ENCODE measurements at places on chromosomes 6 and 20.

GRCh38 chr6:7195339-7196018 is 87.7 kb downstream of the RREB1 start:
- DNase-seq: no peak

DNA sequence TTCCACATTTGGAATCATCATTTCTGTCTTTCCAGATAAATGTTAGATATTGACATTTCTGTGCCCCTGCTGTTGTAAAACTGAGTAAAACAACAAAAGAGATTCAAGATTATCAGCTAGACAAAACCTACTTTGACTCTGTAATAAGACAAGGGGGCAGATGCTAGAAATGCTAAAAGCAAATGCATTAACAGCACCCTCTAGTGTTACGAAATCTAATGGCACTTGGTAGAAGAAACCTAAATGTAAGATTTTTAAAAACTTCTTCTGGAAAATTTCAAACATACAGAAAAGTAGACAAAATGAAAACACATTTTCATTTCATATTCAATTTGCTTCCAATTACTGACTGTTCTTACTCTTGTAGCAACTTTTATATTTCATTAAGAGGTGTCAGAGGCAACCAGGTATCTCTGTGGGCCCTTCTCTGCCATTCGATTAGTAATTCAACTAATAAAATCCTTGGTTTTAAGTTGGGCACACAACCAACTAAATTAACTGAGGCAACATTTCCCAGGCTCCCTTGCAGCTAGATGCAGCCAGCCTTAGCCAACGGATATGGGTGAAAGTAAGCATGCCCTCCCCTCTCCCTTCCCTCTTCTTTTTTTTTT is 45.0 kb downstream of the SLC23A2 start:
- DNase-seq: no peak

DNA sequence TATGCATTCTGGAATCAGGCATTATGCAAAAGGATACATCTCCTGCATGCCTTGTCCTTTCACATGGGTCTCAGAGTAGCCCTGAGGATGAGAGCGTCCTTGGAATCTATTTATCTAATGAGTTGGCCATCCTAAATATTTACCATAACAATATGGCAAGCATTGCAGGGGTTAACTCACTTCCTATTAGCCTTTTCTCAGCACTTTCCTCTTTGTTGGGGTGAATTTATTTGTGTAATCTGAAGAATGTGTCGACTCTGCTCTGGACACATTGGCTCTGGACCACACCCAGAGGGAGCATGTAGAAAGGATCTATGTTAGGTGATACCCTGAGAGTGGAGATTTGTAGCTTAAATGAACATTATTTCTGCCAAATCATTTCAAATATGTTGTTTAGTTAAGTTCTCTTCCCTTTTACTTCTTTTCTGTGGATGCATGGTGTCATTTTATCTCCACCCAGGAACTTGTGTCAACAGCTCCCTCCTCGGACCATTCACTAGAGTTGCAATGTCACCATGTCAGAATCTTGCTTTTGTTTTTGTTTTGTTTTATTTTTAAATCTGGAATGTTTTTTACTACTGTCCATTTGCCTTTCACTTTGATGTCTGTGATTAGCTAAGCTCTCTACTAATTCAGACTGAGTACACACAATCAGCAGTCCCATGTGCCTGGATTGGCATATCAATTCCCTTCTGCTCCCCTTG is 757.0 kb upstream of the MMS22L start:
- no peak for DNase-seq

- no peak for DNase-seq
Measured at GRCh38 chr6:22017766-22018165, 279.1 kb downstream of the PRL start.

DNA sequence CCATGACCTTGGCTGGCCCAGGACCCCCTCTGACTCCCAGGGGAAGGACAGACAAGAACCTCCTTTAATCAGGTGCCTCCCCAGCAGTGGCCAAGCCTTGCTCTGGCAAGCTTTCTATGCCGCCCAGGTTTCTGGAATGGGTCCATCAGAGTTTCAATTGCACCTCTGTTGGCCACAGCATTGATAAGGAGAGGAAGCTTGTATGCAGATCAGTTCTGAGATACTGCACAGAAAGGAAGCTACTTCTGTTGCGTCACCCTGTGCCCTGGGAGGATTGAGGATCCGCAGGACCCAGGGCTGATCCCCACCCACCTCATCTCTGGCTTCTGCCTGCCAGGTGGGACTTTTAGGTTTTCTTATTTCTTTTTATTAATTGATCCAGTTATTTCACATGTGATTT is 167.2 kb downstream of the TFAP2C start:
- no peak for DNase-seq

- no peak for DNase-seq
Measured at GRCh38 chr6:129748212-129748900, 38.4 kb upstream of the ARHGAP18 start.

GRCh38 chr20:10909803-10910202 is 236.0 kb upstream of the JAG1 start:
- DNase-seq: no peak

GRCh38 chr6:157861814-157862213 is 38.8 kb downstream of the SNX9 start:
- no peak for DNase-seq

DNA sequence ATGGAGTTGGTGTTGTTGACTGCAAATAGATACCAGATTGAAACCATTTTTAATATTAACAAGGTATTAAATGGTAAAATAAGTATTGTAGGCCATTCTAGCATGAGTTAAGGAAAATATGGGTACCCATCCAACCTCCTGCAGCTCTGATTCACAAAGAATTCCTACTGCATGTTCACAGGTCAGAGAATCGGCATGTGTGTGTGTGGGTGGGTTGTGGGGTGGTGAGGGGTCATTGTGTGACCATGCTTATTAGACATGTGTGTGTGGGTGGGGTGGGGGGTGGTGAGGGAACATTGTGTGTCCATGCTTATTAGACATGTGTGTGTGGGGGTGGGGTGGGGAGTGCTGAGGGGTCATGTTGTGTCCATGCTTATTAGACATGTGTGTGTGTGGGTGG is 3.2 kb downstream of the IYD start:
- no peak for DNase-seq

- no peak for DNase-seq
Measured at GRCh38 chr6:34982424-34982852, 93.4 kb downstream of the ANKS1A start.

- DNase-seq: no peak
Measured at GRCh38 chr6:118918329-118918725, 16.6 kb downstream of the MCM9 start.

DNA sequence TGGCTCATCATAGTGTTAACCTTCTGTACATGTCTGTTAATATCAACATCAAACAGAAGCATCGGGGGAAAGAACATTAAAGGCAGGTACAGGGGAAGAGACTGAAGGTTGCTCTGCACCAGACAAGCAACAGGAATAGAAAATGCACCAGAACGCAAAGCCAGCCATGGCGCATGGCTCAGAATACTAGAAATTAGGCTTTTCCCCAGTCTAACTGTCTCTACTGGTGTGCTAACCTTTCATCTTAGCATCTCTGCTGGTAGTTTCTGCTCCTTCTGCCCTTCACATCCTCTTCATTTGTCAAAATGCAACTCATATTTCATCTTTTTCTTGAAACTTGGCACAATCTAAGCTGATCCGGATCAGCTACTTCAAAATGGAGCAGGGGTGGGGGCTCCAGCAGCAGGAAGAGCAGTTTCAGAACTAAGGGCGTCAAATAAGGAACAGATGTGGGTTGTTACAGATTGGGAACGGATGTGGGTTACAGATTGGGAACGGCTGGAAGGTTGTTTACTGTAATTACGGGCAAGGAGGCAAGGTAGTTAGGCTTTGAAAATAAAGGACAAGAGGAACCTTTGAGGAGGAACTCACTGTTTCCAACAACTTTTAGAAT is 13.1 kb upstream of the RNASET2 start:
- DNase-seq: no peak

DNA sequence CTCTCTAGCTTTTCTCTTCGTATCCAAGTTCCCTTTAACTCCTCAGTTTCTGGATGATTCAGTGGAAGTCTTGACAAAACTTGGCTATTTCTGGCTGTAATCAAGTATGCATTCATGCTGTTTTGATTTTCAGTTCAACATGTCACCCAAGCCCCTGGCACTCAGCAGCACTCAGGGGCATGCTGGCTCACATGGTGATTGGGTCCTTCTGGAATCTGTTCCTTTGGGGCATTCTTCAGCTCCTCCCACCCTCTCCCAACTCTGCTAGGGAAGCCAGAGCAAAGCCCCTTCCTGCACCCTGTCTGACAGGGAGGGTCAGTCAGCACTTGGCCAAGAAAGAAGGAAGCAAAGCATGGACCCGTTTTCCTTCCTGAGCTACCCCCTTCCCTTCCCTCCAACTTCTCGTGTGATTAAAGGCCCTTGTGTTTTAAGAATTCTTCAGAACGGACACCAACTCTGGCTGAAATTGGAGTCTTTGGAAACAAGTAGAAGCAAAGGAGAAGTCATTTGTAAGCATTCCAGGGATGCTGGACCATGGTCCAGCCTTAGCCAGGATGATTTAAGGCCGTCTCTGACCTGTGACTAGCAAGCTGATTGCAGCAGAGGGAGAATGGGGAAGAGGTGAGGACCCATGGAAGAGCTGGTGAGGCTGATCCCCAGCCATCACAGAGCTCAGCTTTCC is 7.1 kb downstream of the PLEKHG1 start:
- DNase-seq: peak; percentile 52

GRCh38 chr6:165204807-165205545 is 104.4 kb downstream of the C6orf118 start:
- DNase-seq: no peak

GRCh38 chr20:10249822-10250221 is 31.2 kb downstream of the SNAP25 start:
- no peak for DNase-seq

DNA sequence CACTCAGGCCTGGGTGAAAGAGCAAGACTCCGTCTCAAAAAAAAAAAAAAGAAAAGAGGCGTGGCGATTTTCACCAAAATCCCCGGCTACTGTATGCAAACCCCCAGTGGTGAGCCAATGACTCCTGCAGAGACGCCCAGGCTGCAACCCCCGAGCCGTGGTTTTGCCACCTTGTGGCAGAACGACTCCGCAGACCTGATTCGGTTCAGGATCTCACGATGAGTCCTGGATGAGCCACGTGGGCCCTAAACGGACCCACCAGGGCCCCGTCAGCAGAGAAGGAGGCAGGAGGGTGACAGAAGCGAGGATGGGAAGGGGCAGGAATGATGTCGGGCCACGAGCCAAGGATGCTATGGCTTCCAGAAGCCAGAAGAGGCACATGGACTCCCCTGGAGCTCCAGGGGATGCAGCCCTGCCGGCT is 42.5 kb downstream of the SLC2A4RG start:
- DNase-seq: no peak

- no peak for DNase-seq
Measured at GRCh38 chr6:5292154-5292553, 30.8 kb downstream of the FARS2 start.

- no peak for DNase-seq
Measured at GRCh38 chr6:88124925-88125557, 41.1 kb downstream of the CNR1 start.

DNA sequence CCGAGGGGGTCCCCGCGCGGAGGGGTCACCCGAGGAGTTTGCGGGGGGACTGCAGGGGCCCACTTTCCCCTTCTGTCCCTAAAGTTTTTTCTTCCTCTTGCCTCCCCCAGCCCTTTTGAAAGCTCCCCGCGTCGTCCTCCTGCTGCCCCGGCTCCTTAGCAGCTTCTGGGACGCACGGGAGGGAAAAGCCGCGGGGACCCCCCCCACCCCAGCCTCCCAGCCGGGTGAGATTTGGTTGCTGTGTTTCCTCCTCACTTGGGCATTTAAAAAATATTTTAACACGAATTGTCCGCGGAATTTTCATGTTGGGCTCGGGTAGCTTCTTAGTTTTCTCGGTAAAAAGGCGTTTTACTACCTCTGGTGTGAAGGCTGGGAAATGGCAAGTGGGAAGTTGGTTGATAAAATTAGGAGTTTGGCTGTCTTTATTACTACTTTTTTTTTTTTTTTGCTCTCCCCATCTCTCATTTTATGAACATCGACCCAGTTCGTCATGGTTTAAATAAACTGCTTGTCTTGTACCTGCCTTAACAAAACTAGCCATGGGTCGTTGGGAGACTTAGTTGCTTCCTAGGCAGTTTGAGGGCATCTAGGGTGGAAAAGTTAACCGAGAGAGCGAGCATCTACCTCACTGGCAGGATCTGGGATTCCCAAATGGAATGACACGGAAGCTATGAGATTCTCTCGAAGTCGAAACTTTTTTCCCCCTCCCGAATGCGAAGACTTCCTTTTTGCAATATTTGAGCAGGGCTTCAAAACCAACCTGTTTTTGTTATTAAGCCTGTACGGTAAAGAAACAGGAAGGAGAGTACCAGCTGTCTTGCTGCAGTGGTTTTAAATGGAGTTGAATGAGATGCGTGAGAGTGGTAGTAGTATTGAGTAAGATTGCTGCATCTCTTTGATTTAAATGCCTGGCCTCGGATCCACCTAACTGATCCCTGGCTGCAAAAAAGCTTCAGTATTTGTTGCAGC is 868 bp downstream of the NCOA3 start:
- no peak for DNase-seq

GRCh38 chr6:16706911-16707783 is 54.1 kb downstream of the ATXN1 start:
- DNase-seq: no peak

GRCh38 chr20:9829835-9830234 is 9.0 kb downstream of the PAK5 start:
- DNase-seq: no peak

GRCh38 chr20:24627291-24627690 is 157.9 kb downstream of the SYNDIG1 start:
- DNase-seq: no peak

DNA sequence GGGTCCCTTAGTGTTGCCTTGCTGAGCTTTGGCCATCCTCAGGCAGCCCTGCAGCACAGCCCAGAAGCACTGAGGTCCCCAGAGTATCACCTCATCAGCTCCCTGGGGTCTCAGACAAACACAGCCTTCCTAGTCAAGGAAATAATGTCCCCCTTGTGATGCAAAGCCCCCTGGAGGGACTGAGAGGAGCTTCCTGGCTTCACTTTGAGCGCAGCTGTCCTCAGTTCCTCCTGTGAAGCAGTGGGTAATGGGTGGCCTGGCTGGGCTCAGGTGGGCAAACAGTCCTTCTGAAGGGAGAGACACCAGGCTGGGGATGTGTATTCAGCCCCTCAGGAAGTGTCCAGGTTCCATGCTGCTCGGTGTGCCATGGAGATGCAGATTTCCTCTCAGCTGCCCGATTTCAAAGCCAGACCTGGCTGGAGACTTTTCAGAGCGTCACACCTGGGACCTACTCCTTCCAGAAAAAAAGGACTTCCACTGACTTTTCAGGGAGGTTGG is 79.2 kb upstream of the FOXA2 start:
- no peak for DNase-seq

Data from right forelimb (tissue), 1 donor.